Jurkat, Clone E6-1 (cell line): ENCODE measurements at places on chromosomes 2 and 18.

GRCh38 chr2:229783108-229783721 is 68.9 kb upstream of the DNER start:
- DNase-seq, result no peak

- DNase-seq, result no peak
Observed at GRCh38 chr2:160142472-160142871, 57.6 kb downstream of the ITGB6 start.

GRCh38 chr18:56488739-56489138 is 149.7 kb downstream of the TXNL1 start:
- no peak for DNase-seq

DNA sequence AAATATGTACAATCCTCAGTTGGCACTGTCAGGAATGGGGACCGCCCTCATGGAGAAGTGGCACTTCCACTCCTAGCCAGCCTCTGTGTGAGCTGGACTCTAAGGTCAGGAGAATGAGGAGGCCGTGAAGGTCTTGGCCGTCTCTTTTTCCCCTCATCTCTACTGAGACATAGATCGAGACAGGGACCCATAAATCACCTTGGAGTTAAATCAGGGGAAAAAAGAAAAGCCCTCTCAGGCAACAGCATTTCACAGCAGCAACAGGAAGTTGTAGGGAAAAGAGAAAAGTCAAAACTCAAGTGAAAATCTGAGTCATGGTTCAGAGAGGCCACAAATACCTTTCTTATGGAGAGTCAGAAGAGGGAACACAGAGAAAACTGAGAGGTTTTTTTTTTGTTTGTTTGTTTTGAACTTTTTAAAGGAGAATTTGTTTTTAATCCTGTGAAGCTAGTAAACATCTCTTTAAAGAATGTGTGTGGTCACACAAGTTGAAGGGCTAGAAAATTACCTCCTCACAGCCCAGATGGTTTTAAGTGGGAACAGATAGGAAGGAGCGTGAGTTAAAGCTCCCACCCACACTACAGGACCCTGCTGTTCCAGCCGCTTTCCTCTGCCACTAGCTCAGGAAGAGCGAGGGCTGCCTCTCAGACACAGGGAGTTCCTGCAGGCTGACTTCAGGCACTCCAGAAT is 30.6 kb upstream of the CYP1B1 start:
- no peak for DNase-seq

DNA sequence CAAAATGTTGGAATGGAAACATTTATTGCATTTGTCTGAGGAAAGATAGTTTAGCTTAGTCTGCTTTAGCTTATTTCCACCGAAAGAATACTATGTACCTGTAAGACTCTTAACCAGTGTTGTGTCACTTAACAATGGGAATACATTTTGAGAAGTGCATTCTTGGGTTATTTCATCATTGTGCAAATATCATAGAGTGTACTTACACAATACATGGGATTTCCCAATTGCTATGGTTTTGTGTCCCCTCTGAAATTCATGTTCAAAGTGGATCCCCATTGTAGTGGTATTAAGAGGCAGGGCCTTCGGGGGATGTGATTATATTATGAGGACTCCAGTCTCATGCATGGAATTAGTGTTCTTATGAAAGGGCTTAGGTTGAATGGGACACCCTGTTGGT is 249.4 kb upstream of the UBE2E3 start:
- DNase-seq, result no peak

DNA sequence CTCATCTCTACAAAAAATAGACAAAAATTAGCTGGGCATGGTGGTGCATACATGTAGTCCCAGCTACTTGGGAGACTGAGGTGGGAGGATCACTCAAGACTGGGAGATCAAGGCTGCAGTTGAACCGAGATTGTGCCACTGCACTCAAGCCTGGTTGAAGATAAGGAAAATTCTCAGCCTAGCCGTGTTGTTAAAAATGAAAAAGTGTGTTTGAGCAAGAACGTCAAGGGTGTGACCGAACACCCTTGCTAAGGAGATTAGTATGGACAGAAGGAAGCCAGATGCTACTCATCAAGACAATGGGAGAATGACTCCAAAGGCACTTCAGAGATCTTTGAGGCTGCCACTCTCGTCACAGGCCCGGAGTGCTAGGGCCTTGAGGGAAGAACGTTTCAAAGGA is 70.0 kb upstream of the NDUFV2 start:
- DNase-seq, result no peak

DNA sequence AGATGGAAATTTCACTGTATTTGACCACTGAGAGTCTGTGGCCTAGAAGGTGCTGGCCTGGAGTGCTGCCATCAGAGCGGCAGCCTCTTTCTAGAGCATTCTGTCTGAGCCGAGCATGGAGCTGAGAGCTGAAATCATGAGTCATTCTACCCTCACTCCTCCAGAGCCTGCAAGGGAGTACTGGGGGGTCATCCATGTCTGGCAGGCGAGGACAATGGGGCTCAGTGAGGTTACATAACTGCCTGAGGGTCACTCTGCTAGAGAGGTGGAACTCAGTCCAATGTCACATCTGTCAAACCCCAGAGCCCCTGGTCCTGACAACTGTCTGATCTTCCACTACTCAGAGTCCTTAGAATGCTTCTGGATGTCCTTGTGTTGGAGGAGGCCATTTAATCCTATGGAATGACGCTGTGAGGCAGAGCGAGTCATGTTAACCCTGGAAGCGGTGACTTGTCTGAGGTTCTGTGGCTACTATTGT is 65.3 kb downstream of the HAUS1 start:
- no peak for DNase-seq

- DNase-seq, result no peak
Observed at GRCh38 chr2:230781130-230781797, 68.6 kb downstream of the CAB39 start.
